Tibial artery (tissue), 4 donors: ENCODE measurements at places on chromosomes 12 and 14.

DNA sequence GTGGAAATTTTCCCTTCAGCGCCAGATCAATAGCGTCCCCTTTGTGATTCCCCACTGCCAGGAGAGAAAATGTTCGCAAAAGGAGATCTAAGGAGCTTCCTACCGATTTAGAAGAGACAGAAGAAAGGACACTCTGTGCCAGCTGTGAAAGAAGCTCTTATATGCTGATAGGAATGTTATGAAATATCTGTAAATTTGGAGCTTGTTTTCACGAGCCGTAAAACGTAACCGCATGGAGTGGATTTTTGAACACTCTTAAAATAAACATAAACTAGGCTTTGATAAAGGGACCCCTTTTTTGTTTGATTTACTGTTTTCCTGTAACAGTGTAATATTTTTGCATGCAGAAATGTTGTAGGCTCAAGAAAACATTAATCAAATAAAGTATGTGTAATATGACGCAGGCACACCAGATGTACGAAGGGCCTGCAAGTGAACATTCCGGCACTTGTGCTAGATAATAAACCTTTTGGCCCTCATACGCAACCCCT, 346.8 kb downstream of the ETNK1 start:
- DNase-seq = no peak

GRCh38 chr12:25617991-25618390, 64.9 kb upstream of the LMNTD1 start:
- DNase-seq = no peak

DNA sequence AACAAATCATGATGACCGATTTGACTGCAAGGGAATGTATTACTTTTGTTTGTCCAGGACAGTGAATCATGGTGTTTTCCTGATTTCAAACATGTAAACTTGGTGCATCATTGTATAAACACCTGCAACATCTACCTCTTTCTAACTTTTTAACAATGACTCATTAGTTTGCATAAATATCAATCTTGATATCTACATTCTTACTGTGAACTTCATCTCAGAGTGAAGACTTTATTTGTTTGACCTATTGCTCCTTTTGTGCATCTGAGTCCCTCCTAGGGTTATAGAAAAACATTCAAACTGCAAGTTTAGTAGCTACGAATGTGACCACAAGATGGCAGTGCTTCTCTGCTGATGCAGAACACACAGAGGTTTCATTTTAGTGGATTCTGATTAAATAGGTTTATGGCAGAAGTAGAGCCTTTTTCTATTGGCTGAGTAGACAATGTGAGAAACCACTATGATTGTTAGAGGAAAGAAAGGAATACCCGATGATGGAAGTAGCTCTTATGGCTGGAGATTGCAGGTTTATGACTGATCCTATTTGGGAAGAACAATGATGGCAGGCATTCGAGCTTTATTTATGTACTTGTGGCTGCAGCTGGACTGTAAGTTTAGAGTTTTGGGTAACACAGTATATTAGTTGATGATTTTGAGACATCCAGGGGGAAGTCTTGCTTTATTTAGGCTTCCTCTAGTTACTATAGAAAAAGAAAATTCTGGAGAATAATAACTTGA, 244.2 kb upstream of the OR4E1 start:
- no peak for DNase-seq

DNA sequence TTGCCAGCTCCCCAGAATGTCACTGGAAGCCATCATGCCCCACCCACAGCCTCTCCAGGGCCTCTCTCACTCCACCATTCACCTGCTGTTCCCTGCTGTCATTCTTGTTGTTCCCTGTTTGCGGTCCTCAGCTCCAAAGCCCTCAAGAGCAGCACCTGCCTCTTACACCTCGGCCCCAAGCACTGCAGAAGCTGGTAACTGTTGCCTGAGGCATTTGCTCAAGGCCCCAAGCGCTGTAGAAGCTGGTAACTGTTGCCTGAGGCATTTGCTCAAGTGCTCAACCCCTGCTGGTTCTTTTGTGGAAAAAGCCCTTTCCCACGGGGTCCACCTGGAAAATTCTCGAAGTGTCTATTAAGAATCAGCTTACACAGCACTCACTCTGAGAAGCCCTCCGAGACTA, 78.0 kb downstream of the ARL6IP4 start:
- DNase-seq = no peak

DNA sequence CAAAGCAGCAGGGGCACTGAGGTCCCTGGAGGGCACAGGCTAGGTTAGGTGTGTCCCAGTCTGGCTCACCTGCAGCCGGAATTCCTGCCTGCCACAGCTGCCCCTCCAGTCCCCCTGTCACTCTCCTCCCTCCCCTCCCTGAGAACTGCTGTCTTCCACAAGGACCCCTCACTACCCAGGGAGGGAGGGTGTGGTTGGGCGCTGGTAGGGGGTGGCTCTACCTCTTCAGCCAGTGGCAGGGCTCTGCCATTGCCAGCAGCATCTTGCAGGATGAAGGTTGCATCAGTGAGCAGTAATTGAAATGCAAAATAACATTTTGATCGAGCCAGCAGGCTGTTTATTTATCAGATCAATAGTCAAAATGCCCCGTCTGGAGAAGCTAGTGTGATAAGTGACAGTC, 45.7 kb downstream of the ESRRB start:
- DNase-seq = no peak
